Hippocampal formation (tissue), 2 donors: ENCODE measurements at places on chromosomes 7 and 10.

DNA sequence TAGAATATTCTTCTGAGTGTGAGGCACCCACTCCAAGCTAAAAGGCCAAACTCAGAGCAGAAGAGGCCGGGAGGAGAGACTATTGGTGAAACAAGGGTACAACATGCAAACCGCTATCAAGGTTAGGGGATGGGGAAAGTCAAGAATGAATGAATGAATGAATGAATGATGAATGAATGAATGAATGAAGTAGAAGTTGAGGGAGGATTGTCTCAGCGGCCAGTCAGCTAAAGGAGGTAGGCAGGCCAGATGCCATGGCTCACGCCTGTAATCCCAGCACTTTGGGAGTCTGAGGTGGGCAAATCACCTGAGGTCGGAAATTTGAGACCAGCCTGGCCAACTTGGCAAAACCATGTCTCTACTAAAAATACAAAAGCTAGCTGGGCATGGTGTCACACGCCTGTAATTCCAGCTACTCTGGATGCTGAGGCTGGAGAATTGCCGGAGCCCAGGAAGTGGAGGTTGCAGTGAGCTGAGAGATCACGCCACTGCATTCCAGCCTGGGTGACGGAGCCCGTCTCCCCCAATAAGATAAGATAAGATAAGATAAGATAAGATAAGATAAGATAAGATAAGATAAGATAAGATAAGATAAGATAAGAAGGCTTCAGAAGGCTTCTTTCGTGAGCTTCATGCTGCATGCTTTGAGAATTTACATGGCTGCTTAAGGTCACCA, 250.8 kb downstream of the CCDC3 start:
- DNase-seq: no peak

DNA sequence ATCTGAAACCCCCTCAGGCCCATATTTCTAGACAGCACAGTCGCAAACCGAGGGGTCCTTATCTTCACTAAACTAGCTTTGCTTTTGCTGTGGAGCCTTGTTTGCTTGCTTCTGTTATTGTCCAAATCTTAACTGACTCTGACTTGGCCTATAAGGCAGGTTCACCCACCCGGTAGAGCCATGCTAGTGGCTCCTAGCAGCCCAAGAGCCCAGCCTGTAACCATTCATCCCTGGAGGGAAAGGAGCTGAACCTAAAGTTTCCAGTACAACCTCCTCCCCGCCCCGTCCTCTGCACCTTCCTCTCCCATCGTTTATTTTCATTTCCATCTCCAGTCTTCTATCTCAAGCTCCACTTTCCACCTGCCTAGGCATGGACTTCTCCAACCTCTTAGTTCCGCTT, 345.7 kb downstream of the PTPRN2 start:
- no peak for DNase-seq

DNA sequence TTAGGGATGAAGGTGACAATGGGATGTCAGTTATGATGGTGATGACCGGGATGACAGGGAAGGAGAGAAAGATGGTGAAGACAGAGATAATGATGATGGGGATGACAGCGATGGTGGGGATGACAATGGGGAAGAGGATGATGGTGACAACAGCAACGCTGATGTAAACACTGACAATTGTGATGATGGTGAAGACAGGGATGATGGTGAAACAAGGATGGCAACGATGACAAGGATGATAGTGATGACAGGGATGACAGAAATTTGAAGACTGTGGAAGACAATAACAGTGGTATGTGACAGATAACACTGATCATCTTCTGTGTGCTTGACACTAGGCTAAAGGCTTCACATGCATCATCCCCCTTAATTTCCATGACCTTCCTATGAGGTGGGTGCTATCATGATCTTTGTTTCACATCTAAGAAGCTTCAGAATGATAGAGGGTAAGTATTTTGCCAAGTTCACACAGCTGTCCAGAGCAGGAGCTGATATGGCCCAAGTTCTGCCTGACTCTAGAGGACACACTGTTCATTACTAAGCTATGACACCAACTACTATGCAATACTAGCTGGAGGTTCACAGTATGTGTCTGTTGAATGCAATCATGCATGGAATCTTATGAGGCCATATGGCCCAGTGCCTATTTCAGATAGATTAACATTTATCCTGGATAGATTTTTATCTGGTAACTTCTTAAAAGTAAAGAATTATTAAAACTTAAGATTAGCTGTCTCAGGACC, 105.6 kb downstream of the RNLS start:
- DNase-seq: no peak

- no peak for DNase-seq
These were observed 61.6 kb downstream of the LSM5 start for GRCh38 chr7:32428546-32428945.

DNA sequence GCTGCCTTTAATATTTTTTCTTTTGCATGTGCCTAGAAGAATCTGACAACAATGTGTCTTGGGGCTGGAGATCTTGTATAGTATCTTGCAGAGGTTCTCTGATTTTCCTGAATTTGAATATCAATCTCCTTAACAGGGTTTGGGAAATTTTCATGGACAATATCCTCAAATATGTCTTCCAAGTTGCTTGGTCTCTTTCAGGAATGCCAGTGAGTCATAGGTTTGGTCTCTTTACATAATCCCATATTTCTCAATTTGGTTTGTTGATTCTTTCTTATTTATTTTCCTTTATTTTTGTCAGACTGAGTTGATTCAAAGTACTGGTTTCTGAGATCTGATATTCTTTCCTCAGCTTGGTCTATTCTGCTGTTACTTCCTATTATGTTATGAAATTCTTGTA, 208.7 kb upstream of the GLI3 start:
- DNase-seq: no peak

GRCh38 chr10:63288170-63288569, 155.0 kb downstream of the NRBF2 start:
- no peak for DNase-seq

DNA sequence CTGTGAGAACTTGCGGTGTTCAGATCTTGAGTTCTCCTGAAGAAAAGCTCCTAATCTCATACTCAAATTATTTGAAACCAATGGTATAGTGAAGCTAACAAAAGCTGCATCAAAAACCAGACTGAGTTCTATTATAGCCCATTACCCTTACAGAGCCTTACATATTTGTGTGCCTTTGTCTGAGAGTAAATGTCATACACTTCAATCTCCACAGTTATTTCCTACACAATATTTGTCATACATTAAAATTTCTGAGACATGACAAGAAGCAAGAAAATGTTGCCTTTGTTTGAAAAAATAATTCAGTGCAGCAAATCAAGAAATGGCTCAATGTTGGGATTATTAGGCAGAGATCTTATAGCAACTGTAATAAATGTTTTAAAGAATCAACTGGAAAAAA, 776.1 kb upstream of the MBL2 start:
- DNase-seq: no peak

DNA sequence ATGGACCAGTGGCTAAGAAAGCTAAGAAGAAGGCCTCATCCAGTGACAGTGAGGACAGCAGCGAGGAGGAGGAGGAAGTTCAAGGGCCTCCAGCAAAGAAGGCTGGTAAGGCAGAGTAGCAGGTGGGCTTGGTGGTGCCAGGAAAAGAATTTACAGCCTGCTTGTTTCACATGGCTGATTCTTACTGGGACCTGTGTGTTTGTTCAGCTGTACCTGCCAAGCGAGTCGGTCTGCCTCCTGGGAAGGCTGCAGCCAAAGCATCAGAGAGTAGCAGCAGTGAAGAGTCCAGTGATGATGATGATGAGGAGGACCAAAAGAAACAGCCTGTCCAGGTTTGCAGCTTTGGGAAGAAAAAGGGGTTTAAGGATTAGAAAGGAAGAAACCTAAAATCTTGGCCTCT, 5.0 kb downstream of the NOLC1 start:
- no peak for DNase-seq

DNA sequence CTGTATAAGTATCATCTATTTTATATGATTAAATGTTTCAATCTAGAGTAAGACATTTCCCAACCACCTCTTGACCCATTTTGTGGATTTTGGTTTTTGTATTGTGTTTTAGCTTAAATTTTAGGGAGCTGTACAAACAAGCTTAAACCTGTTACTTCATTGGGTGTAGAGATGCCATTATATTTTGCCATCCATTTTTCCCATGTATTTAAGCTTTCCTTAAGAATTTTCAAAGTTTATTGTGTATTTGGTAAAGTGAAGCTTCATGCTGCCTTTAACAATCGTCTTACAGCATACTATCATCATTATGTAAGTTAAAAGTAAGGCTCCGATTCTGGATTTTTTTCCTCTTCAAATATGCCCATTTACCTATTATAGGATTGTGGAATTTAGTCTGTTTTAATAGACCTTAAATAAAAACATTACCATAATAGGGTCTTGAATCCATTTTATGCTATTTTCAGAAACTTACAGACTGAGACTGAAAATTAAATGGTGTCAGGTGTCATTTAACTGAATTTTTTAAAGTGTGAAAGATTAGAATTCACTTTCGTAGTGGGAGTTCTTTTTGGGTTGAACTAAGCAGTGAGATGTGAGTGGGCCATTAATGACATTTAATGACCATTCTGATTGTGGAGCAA, 2.2 kb downstream of the KMT2E start:
- no peak for DNase-seq

DNA sequence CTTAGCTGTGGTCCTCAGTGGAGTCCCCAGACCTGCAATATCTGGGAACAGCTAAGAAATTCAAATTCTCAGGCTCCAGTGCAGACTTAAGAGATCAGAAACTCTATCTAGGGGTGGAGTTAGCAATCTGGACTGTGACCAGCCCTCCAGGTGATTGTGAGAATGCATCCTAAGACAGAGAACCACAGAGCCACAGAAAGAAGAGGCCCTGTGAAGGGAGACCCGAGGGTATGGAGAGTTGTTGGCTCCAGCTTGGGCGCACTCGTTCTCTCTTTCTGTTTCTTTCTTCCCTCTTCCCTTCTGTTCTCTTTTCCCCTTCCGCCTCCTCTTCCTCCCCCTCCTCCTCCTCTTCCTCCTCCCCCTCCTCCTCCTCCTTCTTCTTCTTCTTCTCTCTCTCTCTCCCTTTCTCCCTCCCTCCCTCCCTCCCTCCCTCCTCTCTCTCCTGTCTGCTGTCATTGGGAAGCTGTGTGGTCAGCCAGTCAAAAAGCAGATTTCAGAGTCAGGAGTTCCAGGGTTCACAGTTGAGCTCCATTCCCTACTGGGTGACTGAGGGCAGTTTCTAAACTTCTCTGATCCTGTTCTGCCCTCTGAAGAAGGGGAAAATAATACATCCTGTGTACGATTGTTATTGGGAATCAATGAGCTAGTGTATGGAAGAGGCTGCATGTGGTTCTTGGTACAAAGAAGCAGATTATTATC, 62.1 kb upstream of the STEAP1B start:
- DNase-seq: no peak

DNA sequence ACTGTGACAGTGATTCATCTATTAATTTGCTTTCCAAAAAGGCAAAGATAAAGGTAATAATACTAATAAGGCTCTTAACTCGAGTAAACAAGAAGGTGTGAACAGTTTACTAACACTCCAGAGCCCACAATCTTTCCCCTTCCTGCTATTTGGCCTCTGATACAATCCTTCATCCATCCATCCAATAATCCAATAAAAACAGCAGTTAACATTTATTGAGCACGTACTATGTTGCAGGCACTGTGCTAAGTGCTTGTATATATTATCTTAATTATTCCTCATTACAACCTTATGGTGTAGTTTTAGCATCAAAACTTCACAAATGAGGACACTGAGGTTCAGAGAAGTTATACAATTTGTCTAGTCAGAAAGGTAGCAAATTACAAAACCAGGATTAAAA, 49.5 kb downstream of the EZH2 start:
- DNase-seq: no peak

DNA sequence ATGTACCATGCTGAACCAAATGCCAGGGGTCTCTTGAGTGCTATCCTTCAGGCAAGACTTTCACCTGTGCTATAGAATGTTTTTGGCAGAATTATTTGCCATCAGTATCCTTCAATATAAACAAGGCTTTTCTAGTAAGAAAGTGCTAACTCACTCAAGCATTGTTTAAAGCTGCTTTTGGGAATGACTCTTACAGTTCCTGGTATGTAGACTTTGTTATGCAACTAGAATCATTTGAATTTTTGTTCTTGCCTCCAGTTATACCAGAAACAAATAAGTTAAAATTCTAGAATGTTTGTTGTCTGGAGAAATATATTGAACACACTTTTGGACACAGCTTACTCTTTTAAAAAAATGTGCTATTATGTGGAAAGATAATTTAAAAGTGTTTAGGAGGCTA, 39.5 kb upstream of the RTKN2 start:
- DNase-seq: no peak

DNA sequence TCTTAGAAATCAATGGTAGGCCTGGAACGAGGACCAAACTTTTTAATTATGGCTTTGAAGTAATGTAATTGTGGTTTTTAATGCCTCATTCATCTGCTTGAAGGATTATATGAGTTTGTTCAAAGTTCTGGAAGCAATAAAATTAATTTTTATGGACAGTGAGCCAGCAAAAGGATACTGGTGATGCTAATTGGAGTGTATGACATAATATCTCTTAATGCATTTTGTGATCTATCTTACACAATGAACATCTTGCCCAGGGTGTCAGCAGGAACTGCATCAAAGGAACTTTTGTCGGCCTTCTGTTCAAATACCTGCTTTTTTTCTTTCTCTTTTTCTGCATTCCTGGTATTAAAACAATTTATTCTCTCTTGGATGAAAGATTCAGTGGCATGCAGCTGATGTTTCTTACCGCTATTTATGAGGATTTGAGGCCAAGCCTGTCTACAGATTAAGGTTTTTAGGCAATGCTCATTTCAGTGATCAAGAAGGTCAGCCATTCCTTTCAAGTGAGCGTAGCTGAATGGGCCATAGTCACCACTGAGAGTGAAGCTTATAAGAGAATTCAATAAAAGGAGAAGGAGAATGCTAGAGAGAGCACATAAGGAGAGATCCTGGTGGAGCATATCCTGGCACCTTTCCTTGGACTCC, 974.8 kb downstream of the SORCS3 start:
- DNase-seq: no peak

DNA sequence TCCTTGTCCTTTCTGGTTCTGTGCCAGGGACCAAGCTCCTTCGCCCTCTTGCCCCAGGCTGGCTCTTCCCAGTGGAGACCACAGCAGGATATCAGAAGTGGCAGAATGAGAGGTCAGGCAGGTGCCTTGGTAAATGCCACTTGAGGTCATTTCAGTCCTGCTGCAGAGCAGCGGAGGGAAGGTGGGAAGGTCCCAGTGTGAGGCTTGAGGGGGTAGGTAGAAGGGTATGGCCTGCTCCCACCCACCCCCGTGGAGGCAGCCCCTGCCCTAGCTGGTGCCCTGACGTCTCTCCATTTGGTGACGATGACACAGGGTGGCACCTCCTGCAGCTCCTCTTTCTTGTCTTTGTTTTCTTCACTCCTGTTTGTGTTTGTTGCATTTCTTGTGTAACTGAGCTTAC, 538.8 kb downstream of the TCERG1L start:
- DNase-seq: no peak

GRCh38 chr10:120300513-120300912, 156.5 kb upstream of the PLPP4 start:
- no peak for DNase-seq

DNA sequence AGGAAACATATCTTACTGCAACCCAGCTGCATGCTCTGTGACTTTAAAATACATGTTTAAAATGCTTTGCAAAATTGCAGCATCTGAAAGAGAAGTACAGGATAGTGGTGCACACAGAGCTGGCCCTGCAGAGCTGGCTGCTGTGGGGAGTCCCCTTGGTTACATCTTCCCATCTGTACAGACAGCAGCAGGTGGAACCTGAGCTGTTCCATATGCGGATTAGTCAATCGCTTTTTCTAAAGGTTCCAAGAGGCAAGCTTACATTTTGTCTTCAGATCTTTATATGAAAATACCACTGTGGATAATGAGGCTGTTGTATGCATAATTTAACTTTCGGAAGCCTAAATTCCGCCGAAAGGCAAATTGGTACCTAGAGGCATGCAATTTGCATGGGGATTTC, 444.1 kb downstream of the NRG3 start:
- DNase-seq: no peak
